ENCODE measurements at places on chromosomes 2 and 18. TPM values are rescaled to one million over a fixed set of nuclear protein-coding genes. Genes with fewer than 3 reads are reported as not detected.

The CDKL4 gene
- 4.3 TPM for total RNA-seq

The C2orf69 gene
- 8.7 TPM for total RNA-seq

The FER1L5 gene
- 1.4 TPM for total RNA-seq

The ABCB11 gene
- total RNA-seq = under 0.01 TPM

Measured in bronchial smooth muscle cell (primary cell).